Stimulated activated CD8-positive, alpha-beta memory T cell treated with anti-CD3 and anti-CD28 coated beads, Interleukin-7, amount 100 ng/mL, for 48 hours (primary cell): ENCODE measurements at places on chromosomes 7 and 10.

GRCh38 chr7:108253275-108254044 lies 123.3 kb upstream of the LAMB4 start:
- no peak for DNase-seq

GRCh38 chr10:105800641-105801040 lies 1159.6 kb downstream of the SORCS3 start:
- no peak for DNase-seq

DNA sequence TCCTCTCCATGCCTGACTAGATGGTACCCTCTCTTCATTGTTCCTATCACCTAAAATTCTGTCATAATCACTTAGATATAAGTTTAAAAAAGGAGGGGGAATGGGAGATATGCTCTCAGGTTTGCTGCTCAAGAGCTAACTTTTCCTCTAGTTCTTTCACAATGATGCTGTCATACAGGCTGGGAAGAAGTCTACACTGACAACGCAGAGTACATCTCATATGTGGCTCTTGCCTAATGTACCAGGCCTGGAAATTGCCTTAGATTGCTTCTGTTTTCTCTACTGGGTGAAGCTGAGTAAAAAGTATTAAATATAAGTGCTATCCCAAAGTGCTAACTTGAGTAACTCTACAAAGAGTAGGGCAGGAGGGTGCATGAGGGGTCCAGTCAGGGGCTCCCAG lies 43.8 kb upstream of the BET1 start:
- no peak for DNase-seq

DNA sequence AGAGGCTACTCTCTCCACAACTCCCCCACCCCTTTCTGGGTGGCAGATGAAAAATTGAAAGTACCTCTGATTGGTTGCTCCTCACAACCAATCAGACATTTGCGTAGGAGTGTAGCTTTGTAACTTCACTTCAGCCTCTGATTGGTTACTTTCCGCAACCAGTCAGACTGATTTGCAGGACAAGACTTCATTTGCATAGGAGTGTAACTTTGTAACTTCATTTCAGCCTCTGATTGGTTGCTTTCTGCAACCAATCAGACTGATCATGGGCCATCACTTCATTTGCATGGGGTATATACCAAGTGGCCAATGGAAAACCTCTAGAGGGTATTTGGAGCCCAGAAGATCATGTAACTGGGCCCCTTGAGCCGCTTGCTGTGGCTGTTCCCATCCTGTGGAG lies 25.6 kb downstream of the CDNF start:
- no peak for DNase-seq

- DNase-seq: no peak
Observed at GRCh38 chr7:47561715-47562446, 20.0 kb downstream of the TNS3 start.

DNA sequence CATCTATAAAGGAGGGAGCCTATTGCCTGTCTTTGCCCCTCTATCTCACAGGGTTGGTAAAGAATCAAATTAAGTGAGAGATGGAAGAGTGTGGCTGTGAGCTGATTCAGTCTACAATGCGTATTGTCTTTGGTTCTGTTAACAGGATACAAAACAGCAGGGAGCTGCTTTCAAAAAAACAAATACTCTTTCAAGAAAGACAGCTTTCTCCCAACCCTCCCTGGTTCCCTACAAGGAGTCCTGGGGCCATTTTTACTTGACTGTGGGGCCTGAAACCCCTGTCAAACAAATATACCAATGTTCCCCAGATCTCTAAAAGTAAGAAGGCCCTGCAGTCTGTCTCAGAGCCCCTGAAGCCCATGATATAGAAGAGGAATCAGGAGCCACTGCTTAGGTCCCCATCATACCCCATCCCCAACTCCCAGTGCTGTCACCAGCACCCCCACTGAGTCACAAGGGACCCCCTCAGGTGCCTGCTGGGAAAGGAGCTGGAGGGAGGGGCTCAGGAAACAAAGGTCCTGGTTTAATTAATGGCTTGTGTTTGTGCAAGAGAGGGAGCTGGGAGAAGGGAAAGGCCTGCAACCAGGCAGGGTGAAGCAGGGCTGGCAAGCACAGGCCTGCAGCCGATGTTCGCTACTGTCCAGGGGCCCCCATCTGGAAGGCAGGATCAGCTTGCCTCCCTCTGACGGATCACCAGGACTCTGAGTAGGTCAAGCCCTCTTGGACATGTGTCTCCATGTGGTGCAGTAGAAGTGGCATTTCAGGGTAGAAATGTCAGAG lies 182.0 kb upstream of the GHITM start:
- DNase-seq: no peak

DNA sequence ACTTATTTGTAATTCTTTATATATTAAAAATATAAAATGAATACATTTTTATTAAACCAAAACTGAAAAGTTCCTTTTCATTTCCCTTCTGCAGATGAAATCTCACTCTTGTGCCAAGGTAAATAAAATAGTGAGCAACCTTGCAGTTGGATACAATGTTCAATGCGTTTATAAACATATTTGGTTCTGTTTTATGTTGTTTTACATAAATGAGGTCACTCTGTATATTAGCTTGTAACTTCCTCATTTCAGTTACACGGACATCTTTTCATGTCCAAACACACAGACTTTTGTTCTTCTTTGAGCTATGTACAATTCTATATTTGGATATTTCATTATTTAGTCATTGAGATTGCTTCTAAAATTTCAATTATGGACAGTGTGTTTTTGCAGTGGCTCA lies 107.7 kb downstream of the BBS9 start:
- no peak for DNase-seq

- no peak for DNase-seq
Observed at GRCh38 chr10:22453948-22454591, 108.8 kb downstream of the SPAG6 start.

GRCh38 chr10:29056729-29057128 lies 232.1 kb upstream of the LYZL1 start:
- DNase-seq: no peak

DNA sequence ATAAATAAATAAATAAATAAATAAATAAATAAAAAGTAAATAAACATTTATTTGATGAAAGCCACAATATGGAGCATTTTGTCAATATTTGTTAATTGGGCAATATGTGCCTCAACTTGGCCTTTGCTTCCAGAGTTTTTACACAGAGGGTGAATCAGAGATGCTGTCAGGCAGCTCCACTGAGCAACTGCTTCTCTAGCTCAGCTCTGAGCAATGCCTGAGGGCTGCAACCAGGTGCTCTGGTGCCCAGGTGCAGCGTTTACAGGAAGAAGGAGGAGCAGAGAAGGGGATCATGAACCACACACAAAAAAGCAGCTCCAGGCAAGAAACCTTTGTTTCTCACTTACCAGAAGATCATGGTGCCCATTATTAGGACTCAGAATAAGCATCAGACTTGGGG lies 876.2 kb upstream of the AUTS2 start:
- DNase-seq: no peak

- no peak for DNase-seq
Observed at GRCh38 chr7:12674861-12675260, 12.6 kb upstream of the ARL4A start.

DNA sequence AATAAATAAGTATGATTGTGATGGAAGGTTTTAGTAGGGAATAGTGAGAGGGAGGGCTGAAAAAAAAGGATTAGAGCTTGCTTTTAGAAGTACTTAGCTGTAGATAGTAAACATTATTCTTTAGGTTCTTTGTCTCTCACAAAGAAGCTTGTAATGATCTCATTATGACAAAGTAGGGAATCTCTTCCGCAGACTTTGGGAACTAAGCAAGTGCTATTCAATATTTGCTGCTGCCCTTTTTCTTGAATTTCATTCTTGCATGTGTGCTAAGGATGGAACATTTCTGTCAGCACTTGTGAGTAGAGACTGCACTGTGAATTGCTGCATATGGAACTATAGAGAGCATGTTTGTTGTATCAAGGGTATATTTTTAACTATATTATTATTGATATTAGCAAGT lies 173.4 kb downstream of the ST7 start:
- no peak for DNase-seq
